ENCODE measurements at places on chromosomes 5 and 9.

GRCh38 chr5:108060340-108060739 is 321.6 kb downstream of the FBXL17 start:
- DNase-seq, result no peak

- no peak for DNase-seq
Measured at GRCh38 chr9:14585730-14586473, 107.3 kb downstream of the ZDHHC21 start.

DNA sequence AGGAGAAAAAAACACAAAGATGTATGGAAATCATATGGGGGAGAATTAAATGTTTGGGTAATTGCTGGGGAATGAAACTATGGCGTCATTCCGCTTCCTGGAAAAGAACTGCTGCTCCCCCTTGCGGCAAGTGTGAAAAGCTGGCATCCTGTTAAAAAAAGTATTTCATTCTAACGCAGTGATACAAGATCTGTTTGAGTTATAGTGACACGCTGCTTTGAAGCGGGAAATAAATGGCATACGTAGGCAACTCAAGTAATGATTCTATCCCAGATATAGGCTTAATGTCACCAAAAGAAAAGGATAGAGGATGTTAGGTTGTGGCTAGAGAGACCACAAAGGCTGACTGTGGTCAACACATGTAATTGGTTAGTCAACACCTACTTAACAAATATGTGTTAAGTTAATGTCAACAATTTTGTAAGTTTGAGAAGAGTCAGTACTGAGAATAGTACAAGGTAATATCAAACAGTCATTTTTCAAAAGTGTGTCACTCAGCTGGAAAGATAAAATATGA is 70.2 kb upstream of the ALDH1A1 start:
- peak; percentile 77 for DNase-seq

GRCh38 chr5:175920231-175920811 is 47.8 kb downstream of the THOC3 start:
- DNase-seq, result peak; percentile 68

GRCh38 chr9:96523374-96523773 is 73.4 kb downstream of the HABP4 start:
- DNase-seq, result no peak

DNA sequence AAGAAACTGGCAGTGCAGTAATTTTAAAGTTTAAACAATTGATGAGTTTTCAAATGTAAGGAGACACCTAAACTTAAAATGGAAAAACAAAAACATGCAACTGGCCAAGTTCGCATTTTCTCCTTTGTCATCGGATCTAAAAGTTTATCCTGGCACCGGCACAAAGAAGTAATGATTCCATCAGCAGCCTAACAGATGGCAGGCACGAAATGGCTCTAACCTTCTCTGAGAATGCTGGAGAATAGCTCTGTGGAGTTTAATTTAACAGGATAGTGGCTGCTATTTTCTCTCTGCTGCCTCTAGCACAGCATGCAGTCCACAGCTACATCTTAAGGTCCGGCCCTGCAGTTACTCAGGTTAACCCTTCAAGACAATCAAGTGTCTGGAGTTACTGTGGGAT is 82.2 kb downstream of the PRELID2 start:
- DNase-seq, result peak; percentile 83

- no peak for DNase-seq
Measured at GRCh38 chr5:135244620-135245021, 154.4 kb downstream of the MACROH2A1 start.

DNA sequence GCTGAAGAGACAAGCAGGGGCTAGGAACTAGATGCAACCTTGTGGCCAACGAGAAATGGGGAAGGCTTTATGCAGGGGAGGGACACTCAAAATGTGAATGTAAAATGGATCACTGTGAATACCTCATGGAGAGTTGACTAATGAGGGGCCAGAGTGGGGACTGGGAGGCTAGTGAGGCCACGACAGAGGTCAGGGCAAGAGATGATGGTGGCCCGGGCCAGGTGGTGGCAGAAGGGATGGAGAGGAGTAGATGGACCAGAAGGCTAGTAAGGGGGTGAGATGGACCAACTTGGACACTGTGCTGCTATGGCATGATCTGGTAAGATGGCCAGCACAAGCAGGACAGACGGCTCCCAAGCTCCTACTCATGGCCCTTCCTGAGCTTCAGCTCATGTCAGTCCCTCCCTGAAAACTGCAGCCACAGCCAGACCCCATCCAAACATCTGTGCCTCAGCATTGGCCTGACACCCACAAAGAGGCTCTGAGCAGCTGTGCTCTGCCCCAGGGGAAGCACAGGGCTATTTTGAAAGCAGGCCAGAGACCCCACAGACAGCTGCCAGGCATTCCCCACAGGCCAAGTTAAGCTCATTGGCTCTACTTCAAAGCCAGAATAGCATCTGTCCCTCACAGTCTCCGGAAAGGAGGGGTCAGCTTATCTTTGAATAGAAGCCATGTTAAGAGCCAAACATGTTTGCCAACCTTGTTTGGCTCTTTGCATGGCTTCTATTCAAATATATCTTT is 22.1 kb downstream of the P4HA2 start:
- DNase-seq, result peak; percentile 99

DNA sequence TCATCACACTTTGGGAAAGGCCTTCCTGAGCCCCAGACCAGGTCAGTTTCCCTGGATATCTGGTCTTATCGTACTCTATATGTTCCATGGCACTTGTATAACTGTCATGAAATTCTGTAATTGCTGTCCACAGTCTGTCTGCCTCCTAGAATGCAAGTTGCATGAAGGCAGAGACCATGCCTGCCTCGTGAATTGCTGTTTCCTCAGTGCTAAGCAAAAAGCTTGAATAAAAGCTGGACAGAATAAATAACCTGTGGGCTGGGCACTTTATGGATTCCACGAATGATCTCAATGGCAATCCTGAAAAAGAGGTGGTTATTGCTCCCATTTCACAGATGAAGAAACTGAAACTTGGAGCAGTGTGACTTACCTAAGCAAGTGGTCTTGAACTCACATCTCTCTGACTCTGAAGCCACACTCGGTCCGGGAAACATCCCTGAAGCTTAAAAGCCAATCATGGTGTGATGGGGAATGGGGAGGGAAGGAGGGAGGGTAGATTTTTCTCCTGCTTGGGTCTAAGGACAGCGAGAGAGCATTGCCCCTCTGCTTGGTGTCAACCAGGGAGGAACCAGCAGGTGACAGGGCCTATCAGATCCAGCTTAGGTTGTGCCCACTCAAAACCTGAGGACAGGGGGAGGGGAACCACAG is 13.2 kb upstream of the LHX2 start:
- DNase-seq, result no peak

DNA sequence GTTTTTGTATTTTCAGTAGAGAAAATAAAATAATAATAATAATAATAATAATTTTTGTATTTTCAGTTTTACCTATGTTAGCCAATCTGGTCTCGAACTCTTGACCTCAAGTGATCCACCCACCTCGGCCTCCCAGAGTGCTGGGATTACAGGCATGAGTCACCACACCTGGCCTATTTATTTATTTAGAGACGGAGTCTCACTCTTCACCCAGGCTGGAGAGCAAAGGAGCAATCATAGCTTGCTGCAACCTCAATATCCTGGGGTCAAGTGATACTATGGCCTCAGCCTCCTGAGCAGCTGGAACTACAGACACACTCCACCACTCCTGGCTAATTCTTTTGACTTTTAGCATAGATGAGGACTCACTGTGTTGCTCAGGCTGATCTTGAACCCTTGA is 167.5 kb downstream of the TLE1 start:
- peak; percentile 20 for DNase-seq

- DNase-seq, result peak; percentile 86
Measured at GRCh38 chr9:129139233-129139992, 28.2 kb downstream of the PTPA start.

- no peak for DNase-seq
Measured at GRCh38 chr9:37398464-37399025, 24.0 kb upstream of the GRHPR start.

GRCh38 chr5:173920866-173921555 is 32.9 kb downstream of the CPEB4 start:
- no peak for DNase-seq

DNA sequence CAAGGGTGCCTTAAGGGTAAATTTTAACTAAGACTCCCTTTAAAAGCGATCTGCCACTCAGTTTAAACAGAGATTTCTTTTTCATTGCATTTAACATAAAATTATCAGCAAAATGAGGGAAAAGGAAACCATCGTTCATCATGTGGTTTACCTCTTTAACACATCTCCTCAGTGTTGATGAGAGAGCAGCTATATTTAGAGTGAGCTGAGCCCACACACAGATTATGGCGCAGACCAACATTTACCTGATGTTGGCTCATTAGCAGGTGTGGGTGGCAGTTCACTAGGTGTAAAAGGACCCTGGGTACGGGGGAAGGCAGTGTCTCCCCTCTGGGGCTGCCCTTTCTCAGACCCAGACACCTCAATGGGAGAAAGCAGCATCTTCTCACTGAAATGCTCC is 149.8 kb downstream of the ENTREP1 start:
- DNase-seq, result no peak

GRCh38 chr5:122141751-122142150 is 12.4 kb downstream of the ZNF474 start:
- no peak for DNase-seq

- no peak for DNase-seq
Measured at GRCh38 chr5:120039111-120039510, 409.8 kb downstream of the FAM170A start.

- DNase-seq, result no peak
Measured at GRCh38 chr5:107526270-107526937, 144.3 kb downstream of the EFNA5 start.

DNA sequence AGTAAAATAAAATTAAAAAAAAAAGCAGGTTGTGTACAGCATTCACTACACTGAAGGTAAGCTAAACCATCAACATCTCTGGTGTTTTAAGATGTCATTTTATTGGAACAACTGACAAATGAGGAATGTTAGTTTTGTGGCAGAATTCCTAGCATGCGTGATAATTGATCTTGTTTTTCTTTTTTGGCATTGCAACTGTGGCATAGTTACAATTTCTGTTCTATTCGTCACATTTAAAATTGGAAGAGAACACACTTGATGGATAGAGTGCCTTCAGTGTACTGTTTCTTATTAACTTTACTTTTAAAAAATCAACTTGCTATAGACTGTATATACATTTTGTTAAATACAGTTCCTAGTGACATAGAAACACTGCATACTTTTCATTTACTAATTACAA is 43.6 kb upstream of the TNFSF15 start:
- DNase-seq, result peak; percentile 70

DNA sequence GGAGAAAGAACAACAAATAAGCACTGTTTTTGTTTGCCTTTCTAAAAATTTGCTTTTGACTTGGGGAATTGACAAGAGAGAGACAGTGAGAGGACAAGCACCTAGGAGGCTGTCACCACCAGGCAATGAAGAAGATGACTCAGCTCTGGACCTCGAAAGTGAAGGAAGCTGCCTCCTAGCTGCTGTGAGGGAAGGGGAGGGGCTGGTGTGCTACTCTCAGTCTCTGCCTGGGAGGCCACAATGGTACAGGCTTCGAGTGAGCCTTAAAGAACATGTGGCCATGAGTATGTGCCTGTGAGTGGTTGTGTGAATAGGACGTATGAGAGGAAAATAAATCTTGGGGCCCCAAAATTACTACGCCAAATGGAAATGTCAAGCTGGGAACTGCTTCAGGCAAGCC is 7.1 kb upstream of the PLK2 start:
- DNase-seq, result no peak

DNA sequence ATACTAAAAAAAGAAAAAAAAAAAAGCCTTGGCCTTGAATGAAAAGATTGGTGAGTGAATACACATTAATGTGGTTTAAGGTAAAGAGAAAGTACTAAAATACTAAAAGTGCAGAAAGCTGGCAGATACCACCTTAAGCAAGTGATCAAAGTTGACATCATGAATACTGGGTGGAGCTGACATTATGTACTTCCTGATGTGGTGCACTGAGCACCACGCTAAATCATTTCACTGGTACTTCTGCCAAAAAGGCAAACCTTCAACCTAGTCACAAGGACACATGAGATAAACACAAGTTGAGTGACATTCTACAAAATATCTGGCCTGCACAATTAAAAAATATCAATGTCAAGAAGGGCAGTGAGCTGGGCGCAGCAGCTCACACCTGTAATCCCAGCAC is 33.8 kb upstream of the PANK3 start:
- no peak for DNase-seq

- peak; percentile 26 for DNase-seq
Measured at GRCh38 chr5:126492939-126493338, 69.7 kb downstream of the GRAMD2B start.

DNA sequence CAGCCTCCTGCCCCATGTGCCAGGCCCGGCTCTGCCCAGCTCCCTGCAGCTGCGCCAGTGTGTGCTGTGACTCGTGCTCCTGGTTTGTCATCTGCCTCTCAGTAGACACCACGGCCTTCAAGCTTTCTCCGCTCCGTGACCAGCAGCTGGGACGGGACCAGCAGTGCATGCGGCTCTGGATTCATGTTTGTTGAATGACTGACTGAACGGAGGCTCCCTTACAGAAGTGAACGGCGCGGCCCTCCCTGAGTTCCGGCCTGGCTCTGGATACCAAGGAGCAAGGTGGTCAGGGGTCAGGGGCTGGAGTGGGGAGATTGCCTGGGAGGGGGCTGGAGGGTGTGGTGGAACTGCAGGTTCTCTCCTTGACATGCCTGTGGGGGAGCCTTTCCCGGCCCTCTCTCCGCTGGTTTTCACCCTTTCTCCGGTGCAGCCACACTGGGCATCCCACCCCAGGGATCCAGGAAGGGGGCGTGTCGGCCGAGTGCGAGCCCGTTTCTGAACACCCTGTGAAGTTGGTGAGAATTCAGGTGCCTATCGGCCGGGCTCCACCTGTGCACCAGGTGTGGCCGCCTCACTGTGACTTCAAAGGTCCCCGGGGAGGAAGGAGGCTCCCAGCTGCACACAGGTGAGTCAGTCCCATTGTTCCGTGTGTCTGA is 11.1 kb upstream of the CEP72 start:
- DNase-seq, result no peak

DNA sequence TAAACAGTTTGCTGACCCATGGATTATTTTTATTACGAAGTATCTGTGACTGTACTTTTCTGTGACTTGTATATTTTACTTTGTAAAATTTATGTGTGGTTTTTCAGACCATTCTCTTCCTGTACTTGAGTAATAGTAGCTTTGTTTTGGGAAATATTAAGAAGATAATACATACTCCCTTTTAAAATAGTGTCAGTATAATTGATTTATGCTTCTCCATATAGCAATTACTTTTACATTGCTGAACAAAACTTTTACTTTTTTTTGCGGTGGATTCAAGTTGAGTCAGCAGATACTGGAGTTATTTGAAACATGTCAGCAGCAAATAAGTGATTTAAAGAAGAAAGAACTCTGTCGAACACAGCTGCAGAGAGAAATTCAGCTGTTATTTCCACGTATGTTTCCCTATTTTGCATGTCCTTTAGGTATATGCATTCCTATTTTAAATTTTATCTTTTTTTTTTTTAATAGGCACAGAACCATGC is 28.4 kb downstream of the TENT2 start:
- DNase-seq, result no peak

GRCh38 chr9:34675048-34675714 is 12.7 kb upstream of the CCL27 start:
- DNase-seq, result peak; percentile 41

DNA sequence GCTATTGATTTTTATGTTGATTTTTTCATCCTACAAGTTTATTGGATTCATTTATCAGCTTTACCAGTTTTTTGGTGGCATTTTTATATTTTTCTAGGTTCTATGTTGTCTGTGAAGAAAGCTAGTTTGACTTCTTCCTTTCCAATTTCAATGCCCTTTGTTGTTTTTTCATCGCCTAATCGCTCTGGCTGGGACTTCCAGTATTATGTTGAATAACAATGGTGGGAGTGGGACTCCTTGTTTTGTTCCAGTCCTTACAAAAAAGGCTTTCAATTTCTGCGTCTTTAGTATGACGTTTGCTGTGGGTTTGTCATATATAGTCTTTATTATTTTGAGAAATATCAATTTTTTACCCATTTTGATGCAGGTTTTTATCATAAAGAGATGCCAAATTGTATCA is 175.6 kb upstream of the CCNH start:
- DNase-seq, result no peak

- DNase-seq, result no peak
Measured at GRCh38 chr5:6574111-6574510, 58.7 kb downstream of the NSUN2 start.
